ENCODE measurements at places on chromosomes 1 and 21.

- DNase-seq = no peak
Measured at GRCh38 chr1:99781798-99782197, 15.4 kb upstream of the FRRS1 start.

DNA sequence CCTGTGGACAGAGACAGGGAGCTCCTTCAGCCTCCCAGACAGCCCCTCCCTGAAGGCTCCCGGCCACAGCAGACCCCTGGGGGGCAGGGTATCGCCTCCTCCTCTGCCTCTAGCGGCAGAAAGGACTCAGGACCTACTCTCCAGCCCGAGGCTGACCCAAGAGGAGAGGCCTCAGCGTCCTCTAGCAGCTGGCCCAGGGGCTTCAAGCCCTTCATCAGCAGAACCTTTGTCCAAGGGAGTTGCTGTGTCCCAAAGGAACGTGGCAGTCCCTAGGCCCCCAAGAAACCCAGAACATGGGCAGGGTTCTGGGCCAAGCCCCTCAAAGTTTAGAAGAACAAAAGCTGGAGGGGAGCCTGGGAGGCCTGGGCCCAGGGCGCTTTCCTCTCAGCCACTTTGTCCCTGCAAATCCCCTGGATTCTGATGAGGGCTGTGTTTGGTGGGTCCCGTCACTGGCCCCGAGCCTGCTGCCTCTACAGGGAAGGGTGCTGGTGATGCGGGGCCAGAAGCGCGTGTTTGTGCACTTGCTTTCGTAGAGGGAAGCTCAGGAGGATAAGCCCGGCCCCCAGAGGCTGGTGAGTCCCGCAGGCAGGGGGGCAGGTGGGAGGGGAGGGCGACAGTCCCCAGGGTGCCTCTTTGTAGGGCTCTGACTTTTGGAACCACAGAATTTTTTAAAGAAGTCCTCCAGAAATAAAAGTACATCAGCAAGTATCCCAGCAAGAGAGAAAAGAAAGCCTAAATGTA, 13.3 kb downstream of the ITGB2 start:
- DNase-seq = no peak

DNA sequence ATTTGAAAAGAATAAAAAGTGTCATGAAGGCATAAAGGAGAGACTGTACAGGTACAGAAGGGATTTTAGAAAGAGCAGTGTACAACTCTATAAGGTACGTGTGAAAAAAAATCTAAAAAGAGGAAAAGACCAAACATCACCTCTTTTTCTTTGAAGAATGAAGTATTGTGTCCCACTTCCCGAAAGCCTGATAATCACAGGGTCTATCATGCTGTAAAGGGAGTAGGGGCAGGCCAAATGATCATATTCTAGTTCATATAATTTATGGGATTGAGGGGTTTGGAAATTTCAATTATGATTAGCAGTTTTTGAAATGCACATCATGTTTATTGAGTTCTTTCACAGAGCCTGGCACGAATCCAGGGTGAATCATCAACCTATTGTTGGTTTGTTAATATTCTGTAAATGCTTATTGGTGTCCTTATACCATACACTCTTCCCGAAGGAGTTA, 910 bp upstream of the RERE start:
- DNase-seq = peak; percentile 84

DNA sequence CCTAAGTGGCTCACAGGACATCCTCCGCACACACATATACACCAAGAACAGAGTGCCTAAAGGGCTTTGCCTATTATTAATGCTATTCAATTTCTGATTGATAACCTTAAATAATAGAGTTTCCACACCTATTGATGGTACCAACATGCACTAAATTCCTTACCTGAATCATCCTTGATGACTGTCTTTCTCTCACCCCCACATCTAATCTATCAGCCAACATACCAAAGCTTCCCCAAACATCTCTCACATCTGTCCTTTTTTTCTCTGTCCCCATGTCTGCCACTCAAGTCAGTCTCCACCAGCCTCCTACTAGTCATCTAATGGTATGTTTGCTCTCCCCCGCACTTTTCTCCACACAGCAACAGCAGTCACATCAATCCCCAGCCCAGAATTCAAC, 174.4 kb downstream of the DSCAM start:
- DNase-seq = no peak

GRCh38 chr21:38780879-38781278, 24.9 kb upstream of the ETS2 start:
- no peak for DNase-seq

GRCh38 chr1:234562334-234562733, 47.6 kb downstream of the IRF2BP2 start:
- DNase-seq = no peak

GRCh38 chr1:34128186-34128889, 36.7 kb downstream of the CSMD2 start:
- no peak for DNase-seq

DNA sequence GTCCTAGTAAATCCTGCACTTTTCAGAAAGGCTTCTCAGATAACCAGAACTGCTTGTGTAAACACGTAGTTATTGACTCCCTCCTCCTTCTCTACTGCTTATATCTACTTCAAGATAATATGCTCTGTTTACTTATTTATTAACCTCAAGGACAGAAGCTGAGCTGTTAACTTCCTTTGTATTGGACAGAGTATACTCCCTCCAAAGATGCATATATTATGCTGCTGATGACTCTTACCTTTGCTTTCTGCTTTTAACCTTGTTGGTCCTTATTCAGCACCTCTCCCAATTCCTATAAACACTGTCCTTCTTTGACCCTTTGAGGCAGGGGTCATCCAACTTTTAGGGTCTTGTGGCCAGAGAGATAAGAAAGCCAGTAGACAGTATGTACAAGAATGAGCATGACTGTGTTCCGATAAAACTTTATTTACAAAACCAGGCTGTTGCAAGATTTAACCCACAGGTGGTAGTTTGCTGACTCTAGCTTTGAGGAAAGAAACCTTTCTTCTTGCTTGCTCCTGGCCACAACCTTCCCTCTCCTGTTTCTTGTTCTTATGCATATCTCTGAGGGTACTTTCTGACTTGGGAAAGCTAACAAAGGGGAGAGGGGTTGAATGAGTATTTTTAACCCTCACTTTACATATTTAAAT, 4.9 kb downstream of the TPM3 start:
- DNase-seq = no peak

- DNase-seq = no peak
Measured at GRCh38 chr1:23567629-23567995, 8.3 kb upstream of the ID3 start.
